ENCODE measurements at places on chromosomes 6 and 20.

GRCh38 chr20:35700625-35701148 is 1.5 kb downstream of the ROMO1 start:
- no peak for DNase-seq

DNA sequence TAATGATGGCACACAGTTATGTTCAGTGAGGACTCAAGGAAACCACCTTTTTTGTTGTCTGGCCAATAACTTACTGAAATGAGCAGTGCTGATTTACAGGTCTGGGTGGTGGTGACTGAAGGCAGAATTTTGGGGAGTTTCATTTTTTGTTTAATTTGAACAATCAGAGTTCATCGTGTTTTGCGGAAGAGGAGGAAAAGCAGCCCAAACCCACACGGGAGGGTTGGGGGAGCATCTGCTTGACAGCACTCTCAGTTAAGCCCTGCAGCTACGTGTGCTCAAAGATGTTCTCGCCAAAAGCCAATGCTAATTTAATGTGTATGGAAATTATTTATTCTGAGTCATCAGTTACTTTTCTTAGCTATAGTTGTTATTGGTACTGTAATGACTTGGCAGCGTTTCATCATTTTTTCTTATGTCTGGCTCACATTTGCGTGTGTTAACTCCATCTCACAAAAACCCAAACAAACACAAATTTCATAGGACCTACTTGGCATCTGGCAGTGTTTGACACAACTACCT is 89.2 kb downstream of the UST start:
- no peak for DNase-seq

GRCh38 chr6:7960848-7961247 is 50.3 kb upstream of the TXNDC5 start:
- DNase-seq: no peak

DNA sequence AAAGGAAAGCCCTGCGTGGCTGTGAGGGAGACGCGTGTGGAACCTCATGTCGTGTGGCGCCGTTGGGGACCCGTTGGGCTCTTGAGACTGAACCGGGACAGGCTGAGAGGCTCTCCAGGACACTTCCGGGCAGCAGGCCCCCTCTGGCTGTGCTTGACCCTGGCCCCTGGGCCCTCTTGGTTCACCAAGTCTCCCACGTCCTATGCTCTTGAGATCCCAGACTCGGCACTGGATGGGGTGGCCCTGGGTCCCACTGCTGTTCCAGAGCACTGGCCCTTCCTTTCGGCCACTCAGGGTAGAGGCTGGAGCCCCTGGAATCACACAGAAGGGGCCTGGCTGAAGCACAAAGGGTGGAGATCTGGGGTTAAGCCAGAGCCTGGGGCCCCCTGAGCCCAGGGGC is 30.4 kb downstream of the NTSR1 start:
- no peak for DNase-seq

- DNase-seq: no peak
Observed at GRCh38 chr20:33130568-33131061, 37.3 kb upstream of the BPIFA2 start.

Measured in activated CD8-positive, alpha-beta T cell treated with anti-CD3 and anti-CD28 coated beads, Interleukin-2, amount 10 ng/mL, durations not matched to agents 7 days and 5 days (primary cell).